Mammary epithelial cell (primary cell): ENCODE measurements at places on chromosomes 4 and X.

DNA sequence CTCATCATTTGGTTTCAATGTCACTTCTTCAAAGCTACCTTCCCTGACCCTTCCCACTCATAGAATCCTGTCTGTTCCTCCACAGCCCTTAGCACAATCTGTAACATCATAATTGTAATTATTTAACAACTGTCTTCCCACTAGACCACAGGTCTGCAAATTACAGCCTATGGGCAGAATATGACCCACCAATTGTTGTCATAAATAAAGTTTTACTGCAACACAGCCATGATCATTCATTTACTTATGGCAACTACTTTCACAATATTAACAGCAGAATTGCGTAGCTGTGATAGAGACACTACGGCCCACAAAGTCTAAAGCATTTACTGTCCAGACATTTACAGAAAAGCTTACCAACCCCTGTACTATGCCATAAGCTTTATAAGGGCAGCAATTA lies 15.9 kb downstream of the USP46 start:
- no peak for DNase-seq

- DNase-seq, result peak; percentile 96
Observed at GRCh38 chr4:182975806-182976205, 58.6 kb upstream of the DCTD start.

GRCh38 chr4:54073271-54073880 lies 9.0 kb upstream of the CHIC2 start:
- peak; percentile 45 for DNase-seq

- DNase-seq, result peak; percentile 25
Observed at GRCh38 chr4:99886146-99886545, 8.1 kb downstream of the LAMTOR3 start.

DNA sequence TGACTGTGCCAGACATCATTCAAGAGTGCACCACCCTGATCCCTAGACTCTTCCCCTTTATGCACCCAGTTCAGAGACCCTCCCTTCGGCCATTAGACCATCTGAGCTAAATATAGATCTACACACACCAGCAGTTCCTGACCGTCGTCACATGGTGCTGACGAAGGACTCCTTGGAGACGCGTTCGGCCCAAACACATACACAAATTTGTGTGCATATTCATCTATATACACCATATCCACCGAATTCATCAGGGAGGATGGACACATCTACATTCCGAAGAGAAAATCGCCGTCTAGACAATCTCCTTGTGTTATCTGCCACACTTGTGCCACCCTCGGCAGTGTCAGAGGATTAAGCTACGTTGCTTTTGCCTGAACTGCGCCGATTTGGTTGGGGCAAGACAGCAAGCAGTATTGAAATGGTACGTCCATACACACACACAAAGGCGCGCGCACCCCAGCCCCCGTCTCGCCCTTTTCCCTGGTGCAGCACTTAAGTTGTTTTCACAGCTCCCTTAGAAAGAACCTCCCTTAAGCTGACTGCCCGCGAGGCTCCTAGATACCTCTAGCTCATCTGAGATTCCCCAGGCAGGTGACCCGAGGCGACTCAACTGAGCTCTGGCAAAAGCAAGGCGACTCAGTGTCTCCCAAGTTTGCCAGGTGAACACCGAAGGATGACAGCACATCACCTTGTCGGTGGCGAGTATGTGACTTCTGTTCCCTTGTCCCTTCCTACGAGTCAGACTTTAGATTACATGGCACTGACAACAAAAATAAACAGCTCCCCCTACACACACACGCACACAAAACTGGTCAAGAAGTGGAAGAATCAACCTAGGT lies 1.0 kb downstream of the RASGEF1B start:
- DNase-seq, result peak; percentile 36

DNA sequence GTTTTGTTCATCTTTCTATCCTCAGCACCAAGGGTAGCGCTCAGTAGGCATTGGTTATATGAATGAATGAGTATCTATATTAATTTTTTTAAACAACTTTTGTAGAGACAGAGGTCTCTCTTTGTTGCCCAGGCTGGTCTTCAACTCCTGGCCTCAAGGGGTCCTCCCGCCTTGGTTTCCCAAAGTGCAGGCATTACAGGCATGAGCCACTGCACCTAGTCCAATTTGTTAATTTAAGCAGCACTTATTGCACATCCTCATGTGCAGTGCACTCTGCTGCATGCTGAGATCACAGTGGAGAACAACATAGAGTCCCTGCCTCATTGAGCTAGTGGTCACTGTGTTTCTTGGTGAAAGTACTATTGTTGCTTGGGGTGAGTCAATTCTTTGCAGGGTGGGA lies 94.4 kb downstream of the NHSL2 start:
- no peak for DNase-seq

DNA sequence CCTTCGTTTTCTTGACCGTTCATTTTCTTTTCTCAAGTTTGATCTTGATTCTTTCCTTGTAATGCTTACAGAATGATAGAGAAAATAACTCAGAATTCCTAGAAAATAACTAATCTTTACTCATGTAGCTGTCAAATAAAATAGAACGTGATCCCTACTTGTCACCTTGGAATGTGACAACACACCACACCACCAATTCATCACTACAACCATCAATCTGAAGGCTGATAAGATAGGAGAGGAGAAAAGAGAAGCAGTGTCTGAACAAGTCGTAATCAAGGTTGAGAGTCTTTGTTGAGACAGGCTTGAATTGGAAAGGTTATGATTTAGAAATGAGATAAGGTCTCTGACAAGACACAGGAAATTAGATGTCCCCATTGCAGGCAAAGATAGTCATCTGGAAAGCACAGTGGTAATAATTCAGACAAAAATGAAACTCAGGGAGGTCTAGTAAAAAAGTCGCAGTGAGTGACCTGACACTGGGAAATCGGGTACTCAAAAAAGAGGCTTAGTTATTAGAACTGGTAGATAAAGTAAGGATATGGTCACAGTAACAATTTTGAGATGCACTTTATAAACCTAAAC lies 456.2 kb downstream of the FAT4 start:
- no peak for DNase-seq

GRCh38 chr4:21067351-21067750 lies 367.1 kb downstream of the PACRGL start:
- DNase-seq, result no peak

- DNase-seq, result no peak
Observed at GRCh38 chr4:704198-704891, 1.3 kb upstream of the PCGF3 start.

- no peak for DNase-seq
Observed at GRCh38 chr4:54315561-54316538, 86.8 kb downstream of the PDGFRA start.

GRCh38 chr4:16026160-16026761 lies 57.6 kb downstream of the PROM1 start:
- DNase-seq, result peak; percentile 32

GRCh38 chr4:186037692-186038658 lies 31.0 kb upstream of the TLR3 start:
- peak; percentile 48 for DNase-seq

GRCh38 chr4:113699772-113700171 lies 61.8 kb downstream of the CAMK2D start:
- DNase-seq, result peak; percentile 6

- no peak for DNase-seq
Observed at GRCh38 chr4:70586841-70587240, 5.2 kb upstream of the AMBN start.

GRCh38 chr4:6373541-6374410 lies 98.6 kb downstream of the PPP2R2C start:
- DNase-seq, result no peak

DNA sequence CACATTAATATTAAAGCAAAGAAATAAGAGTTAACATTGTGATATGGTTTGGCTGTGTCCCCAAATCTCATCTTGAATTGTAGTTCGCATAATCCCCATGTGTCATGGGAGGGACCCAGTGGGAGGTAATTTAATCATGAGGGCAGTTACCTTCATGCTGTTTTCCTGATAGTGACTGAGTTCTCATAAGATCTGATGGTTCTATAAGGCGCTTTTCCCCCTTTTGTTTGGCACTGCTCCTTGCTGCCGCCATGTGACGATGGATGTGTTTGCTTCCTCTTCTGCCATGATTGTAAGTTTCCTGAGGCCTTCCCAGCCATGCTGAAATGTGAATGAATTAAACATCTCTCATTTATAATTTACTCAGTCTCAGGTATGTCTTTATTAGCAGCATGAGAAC lies 153.8 kb upstream of the GALNT7 start:
- no peak for DNase-seq

DNA sequence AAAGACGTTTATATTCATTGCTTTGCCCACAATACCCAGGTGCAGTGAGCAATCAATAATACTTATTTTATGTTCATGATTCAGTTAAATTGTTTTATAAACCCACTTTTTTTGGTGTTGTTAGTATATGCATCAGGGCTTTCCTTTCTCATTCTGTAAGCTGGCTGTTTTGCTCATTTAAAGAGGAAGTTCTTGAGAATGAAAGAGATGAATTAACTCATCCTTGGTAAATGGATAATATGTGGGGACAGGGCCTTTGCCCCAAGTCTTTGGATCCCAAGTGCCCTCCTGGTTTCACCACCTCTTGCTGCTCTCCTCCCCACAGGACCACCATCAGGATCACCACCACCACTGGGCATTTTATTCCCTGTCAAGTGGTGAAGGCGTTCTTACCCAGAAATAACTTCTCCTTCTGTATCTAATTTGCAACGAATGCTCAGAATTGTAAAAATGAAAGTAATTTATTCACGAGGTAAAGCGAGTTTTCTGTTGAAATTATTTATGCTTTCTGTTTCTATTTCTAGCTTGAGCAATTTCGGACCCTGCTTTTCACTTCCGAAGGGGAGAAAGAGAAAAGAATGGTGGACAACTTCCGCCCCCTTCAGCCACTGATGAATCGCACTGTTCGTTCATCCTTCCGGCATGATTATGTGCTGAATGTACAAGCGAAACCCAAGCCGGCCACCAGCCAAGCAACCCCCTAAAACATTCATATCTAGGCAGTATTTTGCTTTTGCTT lies 8.2 kb upstream of the ZRSR2 start:
- DNase-seq, result no peak

DNA sequence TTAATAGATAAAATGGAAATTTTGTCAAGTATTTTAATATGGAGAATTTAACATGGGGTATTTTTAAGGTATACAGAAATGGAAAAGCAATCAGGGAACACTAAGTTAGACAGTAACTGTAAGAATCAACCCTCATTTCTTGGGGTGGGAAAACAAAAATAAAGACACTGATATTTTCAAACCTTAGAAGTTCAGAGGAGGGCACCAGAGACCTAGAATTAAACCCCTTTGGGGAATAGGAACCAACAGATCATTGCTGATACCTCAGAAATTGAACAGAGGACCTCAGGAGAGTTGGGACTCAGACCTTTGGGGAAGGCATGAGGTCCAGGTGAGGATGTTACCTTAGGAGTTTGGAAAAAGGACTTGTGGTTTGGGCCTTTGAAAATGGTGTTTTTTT lies 435.6 kb downstream of the TMA16 start:
- DNase-seq, result no peak

DNA sequence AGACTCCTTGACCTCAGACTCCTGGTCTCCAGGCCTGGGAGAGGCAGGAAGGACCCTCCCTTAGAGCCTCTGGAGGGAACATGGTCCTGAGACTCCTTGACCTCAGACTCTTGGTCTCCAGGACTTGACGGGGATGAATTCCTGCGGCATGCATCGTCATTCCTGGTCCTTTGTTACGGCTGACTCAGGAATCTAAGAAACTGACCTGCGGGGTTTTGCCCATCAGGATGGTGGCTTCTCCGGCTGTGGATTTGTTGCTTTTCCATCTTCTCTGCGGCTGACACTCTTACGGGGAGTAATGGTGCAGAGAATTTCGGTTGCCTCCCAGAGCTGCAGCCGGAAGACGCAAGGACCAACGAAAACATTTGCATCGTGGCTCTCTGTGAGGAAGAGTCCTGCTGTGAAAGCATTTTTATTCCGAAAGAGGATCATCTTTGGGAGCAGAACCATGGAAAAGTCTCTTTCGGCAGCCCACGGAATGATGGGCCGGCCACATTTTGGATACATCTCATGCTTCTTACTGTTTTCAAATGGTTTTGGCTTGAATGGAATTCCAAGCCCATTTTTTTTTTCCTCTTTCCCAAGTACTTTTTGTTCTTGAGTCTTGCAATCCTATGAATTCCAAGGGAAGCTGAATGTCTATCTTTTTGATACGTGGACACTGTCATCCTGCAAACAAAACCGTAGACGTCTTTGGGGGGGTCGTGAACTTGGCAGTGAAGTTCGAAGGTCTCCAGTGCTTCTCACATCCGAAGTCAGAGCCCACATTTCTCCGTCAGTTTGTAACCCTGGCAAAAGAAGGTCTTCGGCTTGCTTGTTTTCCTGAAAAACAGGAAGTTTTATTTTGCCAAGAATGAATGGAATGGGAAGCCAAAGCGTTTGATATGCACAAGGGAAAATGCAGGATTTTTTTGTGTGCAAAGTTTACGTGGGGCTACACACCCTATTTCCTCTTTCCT lies 36.5 kb downstream of the SHOX start:
- DNase-seq, result no peak

GRCh38 chr4:123987408-123987807 lies 590.8 kb downstream of the SPRY1 start:
- no peak for DNase-seq

GRCh38 chrX:259692-260355 lies 21.4 kb upstream of the PLCXD1 start:
- no peak for DNase-seq

GRCh38 chr4:154160519-154161301 lies 330.9 kb downstream of the DCHS2 start:
- DNase-seq, result no peak

GRCh38 chr4:87423317-87424098 lies 1.1 kb downstream of the NUDT9 start:
- peak; percentile 55 for DNase-seq

DNA sequence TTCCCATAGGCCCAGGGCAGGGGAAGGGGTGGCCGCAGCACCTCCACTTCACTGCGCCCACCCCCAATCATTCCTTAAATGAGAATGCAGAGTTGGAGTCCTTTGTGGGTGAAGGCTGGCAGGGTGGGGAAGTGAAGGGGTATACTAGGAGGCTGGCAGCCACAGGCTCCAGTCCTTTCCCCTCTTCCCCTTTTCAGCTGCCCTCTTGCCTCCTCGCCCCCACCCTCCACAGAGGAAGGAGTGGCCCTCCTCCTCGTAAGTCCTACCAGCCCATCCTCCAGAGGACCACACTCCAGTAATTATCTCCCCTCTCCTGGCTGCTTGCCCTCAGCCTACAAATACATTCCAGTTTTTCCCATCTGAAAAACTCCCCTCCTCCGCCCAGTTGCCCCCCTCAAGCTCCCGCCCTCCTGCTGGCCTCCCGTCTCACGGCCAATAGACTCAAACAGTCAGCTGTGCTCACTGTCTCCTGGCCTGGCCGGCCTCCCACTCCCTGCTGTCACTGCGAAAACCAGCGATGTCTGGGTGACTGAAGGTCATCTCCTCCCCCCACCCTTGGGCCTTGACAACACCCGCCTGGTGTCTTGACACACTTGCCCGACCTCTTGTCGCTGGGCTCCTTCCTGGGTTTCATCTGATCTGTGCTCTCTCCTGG lies 38.8 kb downstream of the EFNB1 start:
- no peak for DNase-seq

GRCh38 chr4:81164126-81164525 lies 50.9 kb downstream of the PRKG2 start:
- DNase-seq, result no peak

- DNase-seq, result peak; percentile 88
Observed at GRCh38 chr4:107283587-107284559, 247.8 kb upstream of the DKK2 start.
